GM23248 (cell line): ENCODE measurements at places on chromosomes 11 and 22. TPM values are rescaled to one million over a fixed set of nuclear protein-coding genes. Genes with fewer than 3 reads are reported as not detected.

Gene OR51E2
- total RNA-seq, result not detected in 2 replicates

Gene TUBGCP6
- total RNA-seq, result 32.0 and 33.8 TPM in 2 replicates

Gene SMC1B
- total RNA-seq, result 0.13 TPM in 1 of 2 replicates, not detected in the other

Gene NAALADL1
- total RNA-seq, result 37.7 and 40.7 TPM in 2 replicates

- DNase-seq, result no peak
Observed at GRCh38 chr11:16296273-16296672, 60.1 kb downstream of the SOX6 start.

- peak; percentile 7 for DNase-seq
Observed at GRCh38 chr11:24234822-24235508, 261.9 kb upstream of the LUZP2 start.

DNA sequence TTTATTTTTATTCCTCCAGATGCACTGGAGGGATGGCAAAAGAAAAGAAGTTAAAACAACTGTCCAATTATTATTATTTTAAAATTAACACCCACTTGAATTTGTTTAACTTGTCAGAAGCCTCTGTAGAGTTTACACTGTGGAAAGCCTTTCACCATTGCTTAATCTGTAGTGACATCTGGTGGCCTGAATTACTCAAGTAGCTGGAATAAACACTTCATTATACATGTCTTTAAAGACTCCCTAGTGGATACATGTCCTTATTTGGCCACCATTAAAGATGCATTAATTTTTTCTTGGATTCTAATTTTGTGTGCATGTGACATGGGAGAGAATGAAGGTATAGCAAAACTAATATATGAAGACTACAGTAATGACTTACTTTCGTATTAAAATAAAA, 1496.5 kb downstream of the FAM181B start:
- DNase-seq, result peak; percentile 50

DNA sequence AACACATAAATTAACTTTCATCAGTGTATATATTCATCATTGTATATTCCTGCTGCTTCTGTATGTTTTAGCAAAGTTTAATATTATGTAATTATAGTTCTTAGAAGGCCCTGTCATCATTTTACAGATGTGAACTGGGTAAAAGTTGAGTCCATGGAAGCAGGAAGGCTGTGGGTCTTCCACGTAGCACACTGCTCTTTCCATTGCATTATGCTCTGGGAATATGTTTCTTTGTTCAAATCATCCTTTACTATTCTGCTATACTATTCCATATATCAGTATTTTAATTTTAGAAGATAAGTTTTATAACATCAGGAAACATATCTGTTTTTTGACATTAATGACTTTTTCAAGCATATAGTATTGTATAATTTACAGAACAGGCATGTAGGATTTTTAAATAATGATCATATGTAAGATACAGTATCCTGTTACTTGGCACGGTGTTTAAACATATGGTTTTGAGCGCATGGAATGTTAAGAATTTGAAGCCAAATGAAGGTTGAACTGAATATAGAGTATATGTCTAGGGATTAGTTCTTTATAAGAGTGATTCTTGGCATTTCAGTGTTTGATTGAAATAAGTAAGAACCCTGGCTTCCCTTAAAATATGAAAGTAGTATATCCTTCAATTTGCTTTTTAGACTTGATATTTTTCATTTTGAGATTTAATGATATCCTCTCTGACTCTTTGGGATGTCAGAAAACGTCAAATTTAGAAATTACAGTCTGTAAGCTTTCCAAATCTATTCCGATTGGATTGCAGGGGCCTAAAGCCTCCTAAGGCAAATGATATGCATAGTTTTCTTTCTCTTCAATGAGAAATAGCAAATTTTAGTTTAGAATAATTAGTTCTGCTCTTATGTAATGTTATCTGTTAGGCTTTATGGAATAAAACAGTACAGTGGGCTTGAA, 8.6 kb downstream of the CCDC81 start:
- DNase-seq, result no peak

DNA sequence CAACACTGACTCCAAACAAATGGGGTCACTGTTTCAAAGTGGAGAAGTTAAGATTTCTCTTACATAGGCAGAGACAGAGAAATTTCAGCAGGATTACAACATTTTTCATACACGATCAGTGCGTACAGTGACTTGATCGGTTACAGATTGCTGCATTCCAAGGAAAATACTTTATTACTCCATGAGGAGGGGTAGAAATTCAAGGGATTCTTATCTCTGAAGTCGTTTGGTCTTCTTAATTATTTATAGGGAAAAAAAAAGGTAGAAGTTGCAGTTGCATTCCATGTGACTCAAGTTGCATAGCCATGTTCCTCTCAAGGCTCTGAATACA, 10.7 kb upstream of the SMIM38 start:
- DNase-seq, result peak; percentile 50

DNA sequence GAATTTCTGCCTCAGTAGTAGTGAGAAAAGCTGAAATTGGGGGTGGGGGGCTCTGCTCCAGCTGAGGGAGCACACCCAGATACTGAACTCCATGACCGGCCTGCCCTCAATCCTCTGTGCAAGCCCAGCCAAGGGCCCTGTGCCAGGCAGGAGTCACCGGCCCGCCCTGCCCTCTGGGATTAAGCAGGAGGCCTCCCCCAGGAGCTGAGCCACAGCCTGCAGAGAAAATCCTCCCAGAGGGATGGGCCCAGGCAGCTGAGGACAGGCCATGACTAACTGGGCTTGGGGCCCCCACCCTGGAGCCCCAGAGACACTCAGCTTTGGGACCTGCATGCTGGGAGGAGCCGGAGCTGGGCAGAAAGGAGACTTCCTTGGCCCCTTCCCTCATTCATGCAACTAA, 48.8 kb downstream of the MN1 start:
- peak; percentile 97 for DNase-seq

DNA sequence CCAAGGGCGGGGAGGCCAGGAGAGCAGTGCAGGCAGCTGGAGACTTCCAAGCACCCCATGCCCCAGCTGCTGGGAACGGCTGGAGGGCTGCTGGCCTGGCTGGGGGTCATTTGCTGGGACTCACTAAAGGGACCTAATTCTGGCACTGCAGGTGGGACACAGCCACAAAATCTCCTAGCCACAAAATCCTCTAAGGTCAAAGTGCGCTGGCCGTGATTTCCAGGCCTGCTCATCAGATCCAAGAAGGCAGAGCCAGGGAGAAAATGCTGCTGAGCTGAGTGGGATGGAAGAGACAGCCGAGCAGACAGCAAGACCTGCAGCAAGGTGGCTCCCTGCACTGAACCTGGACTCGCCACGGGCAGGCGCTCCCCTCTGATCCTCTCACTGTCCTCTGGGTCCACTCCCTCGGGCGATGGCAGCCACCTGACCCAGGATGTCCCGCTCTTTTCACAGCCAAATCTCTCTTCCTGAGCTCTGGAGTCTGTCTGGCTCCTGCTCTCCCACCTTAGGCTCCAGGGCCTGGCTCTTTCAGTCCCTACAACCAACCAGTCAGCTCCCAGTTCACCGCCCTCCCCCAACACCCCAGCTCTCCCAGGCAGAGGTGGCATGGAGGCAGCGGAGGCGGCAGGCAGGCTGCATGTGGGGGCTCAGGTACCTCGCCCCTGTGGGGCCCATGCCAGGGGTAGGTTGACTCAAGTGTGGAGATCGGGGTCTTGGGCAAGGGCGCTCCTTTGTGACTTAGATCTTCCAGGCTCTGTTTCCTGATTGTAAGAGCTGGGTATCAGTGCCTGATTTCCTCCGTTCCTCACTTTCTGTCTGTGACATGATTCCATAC, 14.5 kb downstream of the OVOL1 start:
- DNase-seq, result no peak

DNA sequence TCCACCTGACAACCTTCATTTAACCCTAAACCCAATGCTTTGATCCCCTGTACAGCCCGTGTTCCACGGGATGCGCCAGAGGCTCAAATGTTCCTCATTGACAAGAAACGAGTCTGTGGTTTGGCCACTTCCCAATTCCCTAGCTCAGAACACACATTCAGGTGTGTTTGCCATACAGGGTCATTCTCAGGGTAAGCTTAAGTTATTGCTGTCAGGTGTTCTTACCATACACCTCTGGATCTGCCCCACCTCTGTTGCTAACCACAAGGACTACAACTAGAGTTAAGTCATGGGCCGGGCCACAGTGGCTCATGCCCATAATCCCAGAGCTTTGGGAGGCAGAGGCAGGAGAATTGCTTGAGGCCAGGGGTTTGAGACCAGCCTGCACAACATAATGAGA, 45.6 kb upstream of the POLD3 start:
- no peak for DNase-seq

- DNase-seq, result no peak
Observed at GRCh38 chr22:48858121-48858520, 969.6 kb downstream of the BRD1 start.

GRCh38 chr11:60872961-60873524, 5.7 kb downstream of the ZP1 start:
- DNase-seq, result peak; percentile 91

DNA sequence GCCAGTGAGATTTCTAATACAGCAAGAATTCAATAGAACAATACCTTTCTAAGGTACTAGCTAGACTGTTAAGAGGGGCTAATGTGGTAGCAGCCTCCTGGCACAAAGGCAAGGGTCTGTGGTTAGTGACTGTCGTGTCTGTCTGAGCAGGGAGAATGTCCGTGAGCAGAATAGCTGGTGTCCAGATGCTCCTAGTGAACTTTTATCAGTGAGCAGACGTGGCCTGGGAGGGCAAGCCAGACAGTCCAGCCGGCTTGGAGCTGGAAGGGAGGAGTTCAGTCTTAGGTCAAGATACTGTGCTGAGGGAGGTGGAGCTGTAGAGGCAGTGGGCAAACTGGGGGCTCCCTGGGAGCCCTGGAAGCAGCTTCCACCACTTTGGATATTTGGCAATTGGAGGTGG, 138.6 kb downstream of the TEAD1 start:
- no peak for DNase-seq

DNA sequence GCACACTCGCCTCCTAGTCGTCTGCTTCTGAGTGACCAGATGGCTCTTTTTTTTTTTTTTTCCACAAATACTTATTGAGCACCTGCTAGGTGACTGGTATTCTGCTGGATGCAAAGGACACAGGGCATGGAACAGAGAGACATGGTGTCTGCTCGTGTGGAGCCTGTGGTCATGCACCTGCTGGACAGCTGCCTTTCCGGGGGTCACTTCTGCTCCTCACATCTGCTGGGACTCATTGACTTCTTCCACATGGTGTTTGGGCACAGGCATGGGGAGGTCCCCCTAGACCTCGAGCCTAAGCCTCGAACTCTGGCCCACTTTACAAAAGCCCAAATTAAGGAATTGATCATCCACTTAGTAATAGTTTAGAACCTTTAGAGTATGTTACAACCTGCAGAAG, 39.5 kb upstream of the EMID1 start:
- DNase-seq, result no peak

DNA sequence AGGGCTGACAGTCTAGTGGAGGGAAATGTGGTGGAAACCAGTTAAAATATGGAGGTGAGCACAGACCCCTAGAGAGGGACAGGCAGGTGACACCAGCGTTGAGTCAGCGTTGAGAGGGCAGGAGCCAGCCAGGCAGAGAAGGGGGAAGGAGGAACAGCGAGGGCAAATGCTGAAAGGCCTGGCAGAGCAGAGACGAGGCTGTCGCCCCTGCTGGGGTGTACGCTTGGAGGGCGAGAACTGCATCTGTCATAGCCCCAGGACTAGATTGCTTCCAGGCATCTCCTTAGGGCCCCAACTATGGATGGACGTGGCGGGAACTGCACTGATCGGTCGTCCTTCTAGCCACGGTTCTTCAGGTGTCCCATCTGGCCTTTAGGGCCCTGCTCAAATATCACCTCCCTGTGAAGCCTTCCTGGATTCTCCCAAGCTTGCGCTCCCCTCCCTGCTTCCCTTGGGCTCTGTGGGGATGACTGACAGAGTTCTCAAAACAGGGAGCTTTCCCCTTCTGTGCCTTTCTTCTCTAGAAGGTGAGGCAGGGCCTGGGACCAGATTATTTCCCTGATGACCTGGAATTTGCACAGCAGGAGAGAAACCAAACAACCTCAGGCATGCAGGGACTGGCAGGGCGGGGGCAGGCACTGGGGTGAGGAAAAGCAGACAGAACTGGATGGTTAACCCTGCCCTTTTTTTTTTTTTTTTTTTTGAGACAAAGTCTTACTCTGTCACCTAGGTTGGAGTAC, 11.1 kb downstream of the SYNGR1 start:
- no peak for DNase-seq

GRCh38 chr11:43802509-43802908, 78.1 kb upstream of the ALKBH3 start:
- DNase-seq, result peak; percentile 14

- DNase-seq, result peak; percentile 74
Observed at GRCh38 chr11:75337195-75337654, 14.2 kb downstream of the ARRB1 start.
